Mesenteric fat pad (tissue), 1 donor: ENCODE measurements at places on chromosomes 2 and 18.

- no peak for DNase-seq
Observed at GRCh38 chr2:100107906-100108647, 34.3 kb downstream of the AFF3 start.

- DNase-seq, result no peak
Observed at GRCh38 chr2:104599787-104600510, 254.0 kb upstream of the POU3F3 start.

DNA sequence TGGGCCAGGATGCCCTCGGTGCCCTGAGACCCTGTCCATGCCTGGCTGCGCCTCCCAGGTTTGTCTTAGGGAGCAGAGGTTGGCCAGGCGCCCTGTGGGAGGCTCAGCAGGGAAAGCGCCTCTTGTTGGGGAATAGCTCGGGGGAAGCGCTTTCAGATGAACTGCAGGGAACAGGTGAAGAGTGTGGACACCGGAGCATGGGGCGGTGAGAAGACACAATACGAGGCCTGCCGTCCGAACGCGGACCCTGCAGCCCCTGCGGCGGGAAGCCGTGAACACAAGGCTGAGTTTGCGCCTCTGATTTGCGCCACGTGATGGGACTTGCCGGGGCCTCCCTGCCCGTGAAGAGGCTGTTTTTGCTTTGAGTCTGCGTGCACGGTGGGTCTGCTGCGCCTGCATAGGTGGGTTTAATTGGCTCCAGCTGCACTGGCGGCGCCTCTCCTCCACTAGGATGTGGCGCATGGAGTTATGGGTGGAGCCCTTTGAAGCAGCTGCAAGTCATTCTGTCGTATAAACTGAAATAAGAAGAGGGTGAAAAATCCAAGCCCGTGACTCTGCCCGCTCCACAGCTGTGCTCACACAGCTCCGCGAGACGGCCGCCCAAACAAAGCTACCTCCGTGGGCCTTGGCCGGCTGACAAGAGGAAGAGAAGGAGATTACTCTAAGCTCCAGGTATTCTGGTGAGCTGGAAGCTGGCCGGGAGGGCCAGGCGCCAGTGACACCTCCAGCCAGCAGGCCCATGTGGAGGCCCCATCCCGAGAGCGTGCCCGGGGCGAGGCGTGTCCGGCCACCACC lies 103.5 kb upstream of the CTDP1 start:
- peak; percentile 88 for DNase-seq

- no peak for DNase-seq
Observed at GRCh38 chr2:227324642-227324994, 433 bp upstream of the MFF start.

- no peak for DNase-seq
Observed at GRCh38 chr2:88574445-88574844, 52.8 kb downstream of the EIF2AK3 start.

- no peak for DNase-seq
Observed at GRCh38 chr2:69372767-69373166, 14.3 kb downstream of the GFPT1 start.

GRCh38 chr2:70926042-70926441 lies 9.7 kb upstream of the ATP6V1B1 start:
- peak; percentile 53 for DNase-seq

- DNase-seq, result no peak
Observed at GRCh38 chr18:42426496-42427015, 471.5 kb downstream of the PIK3C3 start.

GRCh38 chr18:13500227-13500865 lies 226.0 kb downstream of the FAM210A start:
- no peak for DNase-seq

DNA sequence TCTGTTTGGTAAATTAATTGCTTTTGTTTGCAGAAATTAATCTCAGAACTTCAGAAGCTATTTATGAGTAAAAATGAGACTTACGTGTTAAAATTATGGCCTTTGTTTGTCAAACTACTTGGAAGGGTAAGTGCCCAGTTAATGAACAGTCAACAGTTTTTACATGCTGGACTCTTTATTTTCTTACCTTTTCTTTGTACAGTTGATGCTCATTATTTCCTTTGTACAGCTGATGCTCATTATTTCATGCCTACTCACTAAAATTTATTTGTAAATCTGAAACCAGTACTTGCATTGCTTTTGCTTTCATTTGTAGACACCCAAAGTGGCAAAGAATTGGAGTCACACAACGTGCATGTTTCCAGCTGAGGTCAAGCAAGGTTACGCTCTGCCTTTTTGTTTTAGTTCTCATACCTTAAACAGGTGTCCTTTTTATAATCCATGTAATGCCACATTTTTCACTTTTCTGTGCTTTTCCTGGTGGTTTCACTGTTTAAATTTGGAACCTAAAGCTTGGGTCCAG lies 13.3 kb downstream of the RIF1 start:
- no peak for DNase-seq

DNA sequence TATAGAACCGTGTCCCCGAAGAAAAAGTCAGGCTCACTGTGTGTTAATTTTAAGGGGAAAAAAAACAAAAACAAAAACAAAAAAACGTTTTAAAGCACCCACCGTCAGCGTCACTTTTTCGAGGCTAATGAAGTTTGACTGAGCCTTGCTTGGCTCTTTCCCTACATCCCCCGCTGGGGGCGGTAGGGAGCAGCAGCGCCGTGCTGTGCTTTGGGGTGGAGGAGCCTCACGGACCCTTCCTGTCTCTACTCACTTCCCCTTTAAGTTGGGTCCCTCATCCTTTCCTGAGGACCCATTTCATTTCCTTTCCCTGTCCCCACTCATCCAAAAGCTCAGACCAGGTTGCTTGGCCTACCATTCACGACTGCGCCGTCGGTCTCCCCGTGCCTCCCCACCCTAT lies 82.8 kb upstream of the RPL31 start:
- DNase-seq, result no peak

GRCh38 chr2:111157071-111157661 lies 36.5 kb downstream of the BCL2L11 start:
- no peak for DNase-seq

DNA sequence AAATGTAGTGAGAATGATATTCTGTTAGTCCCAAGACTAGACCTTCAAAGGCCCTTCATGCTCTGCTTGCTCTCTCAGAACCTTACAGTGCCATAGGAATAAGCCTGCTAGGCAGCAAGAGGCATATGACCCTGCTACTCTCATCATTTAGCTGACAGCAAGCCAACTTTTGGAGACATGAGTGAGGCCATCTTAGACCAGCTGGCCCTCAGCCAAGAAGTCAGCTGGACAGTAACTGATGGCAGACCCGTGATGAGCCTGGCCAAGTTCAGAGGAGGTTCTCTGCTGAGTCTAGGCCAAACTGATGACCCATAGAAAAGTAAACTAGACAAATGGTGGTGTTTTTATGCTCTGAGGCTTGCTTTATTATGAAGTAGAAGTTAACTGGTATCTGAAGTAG lies 82.6 kb downstream of the C18orf54 start:
- DNase-seq, result no peak

DNA sequence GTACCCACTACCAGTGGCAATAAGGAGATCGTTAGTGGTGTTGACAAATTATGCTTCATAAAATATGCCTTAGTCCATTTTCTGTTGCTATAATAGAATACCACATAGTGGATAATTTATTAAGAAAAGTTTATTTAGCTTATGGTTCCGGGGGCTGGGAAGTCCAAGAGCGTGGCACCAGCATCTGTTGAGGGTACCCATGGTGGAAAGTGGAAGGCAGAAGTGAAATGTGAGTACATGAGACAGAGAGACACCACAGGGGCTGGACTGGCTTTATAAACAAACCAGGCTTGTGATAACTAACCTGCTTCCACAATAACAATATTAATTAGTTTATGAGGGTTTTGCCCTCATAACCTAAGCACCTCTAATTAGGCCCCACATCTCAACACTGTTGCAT lies 146.6 kb downstream of the RNF144A start:
- no peak for DNase-seq

GRCh38 chr2:51120754-51121280 lies 88.9 kb upstream of the NRXN1 start:
- DNase-seq, result no peak

DNA sequence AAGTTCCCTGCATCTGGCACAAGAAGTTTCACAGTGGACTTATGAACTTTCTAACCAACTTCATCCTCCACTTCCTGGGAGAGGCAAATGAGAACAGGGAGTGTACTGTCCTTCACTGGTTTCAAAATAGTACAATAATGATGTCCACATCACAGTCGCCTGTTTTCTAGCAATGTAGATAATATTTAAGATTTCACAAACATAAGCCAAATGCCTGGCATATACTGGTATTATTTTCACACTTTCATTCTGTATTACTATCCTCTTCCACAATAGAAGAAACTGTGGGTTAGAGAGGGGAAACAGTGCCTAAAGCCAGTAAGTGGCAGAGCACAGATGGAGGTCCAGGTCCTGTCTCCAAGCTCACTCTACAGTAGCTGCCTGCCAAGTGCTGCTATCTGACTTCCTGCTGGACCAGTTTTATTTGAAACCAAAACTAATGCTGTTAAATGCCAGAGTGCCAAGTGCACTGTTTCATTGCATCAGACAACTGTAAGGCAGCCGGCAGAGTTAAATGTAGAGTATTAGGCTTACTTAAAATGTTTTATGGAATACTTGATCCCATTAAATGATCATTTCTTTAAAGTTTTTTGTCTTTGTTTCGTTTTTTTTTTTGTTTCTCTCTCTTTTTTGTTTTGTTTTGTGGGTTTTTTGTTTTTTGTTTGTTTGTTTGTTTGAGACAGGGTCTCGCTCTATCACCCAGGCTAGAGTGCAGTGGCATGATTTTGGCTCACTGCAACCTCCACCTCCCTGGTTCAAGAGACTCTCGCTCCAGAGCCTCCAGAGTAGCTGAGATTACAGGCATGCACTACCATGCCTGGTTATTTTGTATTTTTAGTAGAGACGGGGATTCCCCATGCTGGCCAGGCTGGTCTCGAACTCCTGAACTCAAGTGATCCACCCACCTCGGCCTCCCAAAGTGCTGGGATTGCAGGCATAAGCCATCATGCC lies 15.1 kb downstream of the COBLL1 start:
- no peak for DNase-seq
